AG09309 (cell line): ENCODE measurements at places on chromosomes 6 and 20.

DNA sequence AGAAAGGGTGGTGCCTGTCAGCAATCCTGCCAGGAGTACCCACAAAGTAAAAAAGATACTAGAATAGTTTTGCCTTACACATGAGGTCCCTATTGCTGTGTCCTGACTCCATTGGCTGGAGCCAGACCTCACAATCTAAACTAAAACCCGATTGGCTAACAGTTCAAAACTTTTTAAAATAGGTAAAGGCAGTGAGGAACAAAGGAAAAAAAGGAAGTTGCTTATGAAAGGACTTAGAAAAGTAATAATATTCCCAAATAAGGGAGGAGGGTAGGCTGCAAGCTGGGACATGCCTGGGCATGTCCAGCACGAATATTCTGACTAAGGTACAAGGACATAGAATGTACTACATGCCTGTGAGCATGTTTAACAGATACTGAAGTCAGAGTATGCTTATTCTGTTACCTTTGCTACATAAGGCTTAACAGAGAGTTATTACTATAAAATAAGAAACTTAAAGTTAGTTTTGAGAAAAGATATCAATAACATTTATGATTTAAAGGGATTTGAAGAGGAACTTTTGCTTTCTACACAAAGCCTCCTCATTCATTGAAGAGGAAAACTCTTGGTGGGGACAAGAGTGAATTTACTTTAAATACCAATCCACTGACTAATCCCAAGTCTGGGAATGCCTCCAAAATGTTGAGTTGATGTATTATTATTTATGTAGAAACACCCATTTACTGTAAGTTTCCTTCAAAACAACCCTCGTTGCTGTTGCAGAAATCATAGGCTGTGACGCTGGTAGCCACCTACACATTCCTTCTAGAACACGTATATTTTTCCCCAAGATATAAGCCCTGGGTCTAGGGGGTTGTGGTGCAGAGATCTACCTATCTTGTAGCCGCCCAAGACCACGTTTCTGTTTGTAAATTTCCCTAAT is 8.2 kb upstream of the MTHFD1L start:
- DNase-seq = peak; percentile 96

- no peak for DNase-seq
These were observed 92.6 kb upstream of the PRDM1 start for GRCh38 chr6:105993341-105994117.

DNA sequence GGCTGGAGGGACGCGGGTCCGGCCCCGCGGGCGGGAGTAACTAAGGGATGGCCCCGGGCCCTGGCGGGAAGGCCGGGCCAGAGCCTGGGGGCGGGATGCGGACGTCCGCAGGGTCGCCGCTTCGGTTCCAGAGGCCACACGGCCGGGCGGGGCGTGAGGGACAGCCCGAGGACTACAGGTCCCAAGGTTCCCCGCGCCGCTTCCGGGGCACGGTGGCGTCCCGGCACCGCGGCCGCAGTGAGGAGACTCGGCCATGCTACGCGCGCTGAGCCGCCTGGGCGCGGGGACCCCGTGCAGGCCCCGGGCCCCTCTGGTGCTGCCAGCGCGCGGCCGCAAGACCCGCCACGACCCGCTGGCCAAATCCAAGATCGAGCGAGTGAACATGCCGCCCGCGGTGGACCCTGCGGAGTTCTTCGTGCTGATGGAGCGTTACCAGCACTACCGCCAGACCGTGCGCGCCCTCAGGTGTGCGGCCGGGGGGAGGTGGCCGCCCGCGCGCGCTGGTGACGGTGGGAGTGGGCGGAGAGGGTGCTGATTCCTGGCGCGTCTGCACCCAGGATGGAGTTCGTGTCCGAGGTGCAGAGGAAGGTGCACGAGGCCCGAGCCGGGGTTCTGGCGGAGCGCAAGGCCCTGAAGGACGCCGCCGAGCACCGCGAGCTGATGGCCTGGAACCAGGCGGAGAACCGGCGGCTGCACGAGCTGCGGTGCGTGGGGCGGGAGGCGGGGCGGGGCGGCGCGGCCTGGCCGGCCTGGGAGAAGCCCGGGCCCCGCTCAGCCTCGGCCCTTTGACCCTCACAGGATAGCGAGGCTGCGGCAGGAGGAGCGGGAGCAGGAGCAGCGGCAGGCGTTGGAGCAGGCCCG is at the start of gene MRPS26:
TSS of gene MRPS26 (plus strand) at position 237 of the 861 bp plus-strand sequence. CDS start at position 254, 17 bp downstream.
- DNase-seq = peak; percentile 35

DNA sequence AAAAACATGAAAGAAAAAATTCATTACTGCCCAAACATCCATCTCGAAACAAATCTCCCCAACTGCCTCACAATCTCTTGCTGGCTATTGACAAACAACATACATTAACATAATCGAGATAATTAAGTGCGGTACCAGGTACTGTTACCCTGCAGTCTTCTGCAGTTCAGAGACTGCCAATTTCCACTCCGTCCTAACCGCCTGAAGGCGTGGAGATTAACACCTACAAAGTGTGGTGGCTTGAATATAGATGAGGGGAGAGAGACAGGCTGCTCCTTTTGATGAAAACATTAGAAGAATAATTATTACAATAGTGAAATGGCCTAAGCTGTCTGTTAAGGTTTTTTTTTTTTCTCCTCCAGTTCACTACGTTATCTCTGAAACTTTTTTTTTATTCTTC is 258.9 kb upstream of the SOX4 start:
- no peak for DNase-seq

GRCh38 chr6:89353118-89353556 is 615 bp upstream of the UBE2J1 start:
- DNase-seq = no peak

DNA sequence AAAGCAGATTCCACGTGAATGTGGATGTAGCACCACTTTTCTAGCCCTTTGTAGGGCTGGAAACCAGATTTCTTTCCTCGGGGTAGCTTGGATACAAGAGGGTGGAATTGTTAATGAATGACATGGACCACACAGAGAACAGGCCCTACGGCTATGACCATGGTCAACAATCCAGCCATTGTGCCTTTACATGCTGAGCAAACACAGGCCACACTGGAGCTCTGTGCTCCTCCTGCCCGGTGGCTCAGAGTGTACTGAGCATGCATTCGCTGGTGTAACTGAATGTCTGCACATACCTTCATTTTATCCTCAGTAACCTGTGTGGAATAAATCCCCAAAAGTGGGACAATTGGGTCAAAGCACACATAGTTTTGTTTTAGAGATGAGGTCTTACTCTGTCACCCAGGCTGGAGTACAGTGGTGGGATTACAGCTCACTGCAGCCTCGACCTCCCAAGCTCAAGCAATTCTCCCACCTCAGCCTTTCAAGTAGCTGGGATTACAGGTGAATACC is 32.8 kb downstream of the LRP11 start:
- no peak for DNase-seq

GRCh38 chr20:52941808-52942207 is 30.4 kb upstream of the TSHZ2 start:
- no peak for DNase-seq

- DNase-seq = no peak
These were observed 158.6 kb upstream of the PTPN1 start for GRCh38 chr20:50351541-50351940.

GRCh38 chr6:4774715-4775493 is 1.3 kb upstream of the CDYL start:
- no peak for DNase-seq

GRCh38 chr6:168100011-168100802 is 21.2 kb upstream of the FRMD1 start:
- DNase-seq = no peak

GRCh38 chr20:22763257-22763906 is 179.0 kb upstream of the FOXA2 start:
- no peak for DNase-seq
